ENCODE measurements at places on chromosomes 1 and 21.

- DNase-seq, result no peak
These were observed 1181.9 kb upstream of the PRMT6 start for GRCh38 chr1:105874621-105875020.

DNA sequence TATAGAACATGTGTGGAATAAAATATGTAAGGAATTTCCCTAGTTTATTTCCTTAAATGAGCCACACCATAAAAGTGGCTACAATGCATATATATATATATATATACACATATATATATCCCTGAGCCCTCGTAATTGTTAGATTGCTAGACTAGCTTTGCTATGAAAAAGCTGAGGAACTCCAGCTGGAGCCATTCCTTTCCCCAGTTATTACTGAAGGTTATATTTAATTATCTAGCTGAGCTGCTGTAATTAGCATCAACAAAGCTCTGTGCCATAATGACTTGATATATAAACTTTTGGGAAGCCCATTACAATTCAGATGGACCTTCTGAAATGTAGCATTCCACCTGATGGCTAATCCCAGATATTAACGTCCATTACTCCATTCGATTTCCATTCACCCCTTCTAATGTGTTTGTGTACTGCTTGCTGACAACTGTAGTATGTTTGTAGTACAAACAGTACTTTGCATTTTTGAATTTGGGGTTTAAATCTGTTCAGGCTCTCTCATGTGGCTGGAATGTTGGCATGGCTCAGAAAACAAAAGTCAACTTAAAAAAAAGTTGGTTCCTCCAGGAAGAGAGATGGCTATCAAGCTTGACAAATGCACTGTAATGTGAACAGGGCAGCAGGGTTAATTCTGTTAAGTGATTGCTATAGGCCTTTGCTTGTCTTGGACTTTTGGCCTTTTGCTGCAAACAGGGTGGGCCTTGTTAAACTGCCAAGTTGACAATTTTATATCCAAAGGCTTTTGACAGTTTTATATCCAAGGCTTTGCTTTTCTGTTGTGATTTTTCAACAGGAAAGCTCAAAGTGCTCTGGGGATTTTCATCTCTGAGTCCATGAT, 170.0 kb downstream of the LTN1 start:
- no peak for DNase-seq

- no peak for DNase-seq
These were observed 20.6 kb upstream of the RCAN3 start for GRCh38 chr1:24481843-24482610.

GRCh38 chr1:178092878-178093493, 918 bp upstream of the RASAL2 start:
- peak; percentile 59 for DNase-seq

GRCh38 chr1:181514298-181515290, 31.3 kb downstream of the CACNA1E start:
- DNase-seq, result no peak

DNA sequence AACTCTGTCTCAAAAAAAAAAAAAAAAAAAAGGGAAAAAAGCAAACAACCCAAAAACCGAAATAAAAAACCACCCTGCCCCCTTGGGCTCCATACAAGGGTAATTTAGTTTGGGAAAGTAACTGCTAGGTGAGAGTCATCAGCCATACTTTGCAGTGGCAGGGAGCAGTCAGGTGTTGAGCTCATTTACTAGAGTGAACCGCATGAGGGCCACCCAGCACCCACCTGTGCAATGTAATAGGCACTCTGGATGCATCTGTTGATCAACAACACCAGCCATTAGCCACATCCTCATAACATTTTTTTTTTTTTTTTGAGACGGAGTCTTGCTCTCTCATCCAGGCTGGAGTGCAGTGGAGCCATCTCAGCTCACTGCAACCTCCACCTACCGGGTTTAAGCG, 9.1 kb downstream of the INAVA start:
- no peak for DNase-seq

GRCh38 chr1:205351984-205352713, 4.6 kb downstream of the KLHDC8A start:
- DNase-seq, result no peak

GRCh38 chr1:224718470-224719053, 102.4 kb downstream of the CNIH3 start:
- no peak for DNase-seq

- DNase-seq, result no peak
These were observed 28.4 kb downstream of the ELF3 start for GRCh38 chr1:202038688-202039346.

GRCh38 chr1:186812570-186812969, 16.2 kb upstream of the PLA2G4A start:
- peak; percentile 67 for DNase-seq

- no peak for DNase-seq
These were observed 16.5 kb upstream of the OR2B11 start for GRCh38 chr1:247474367-247474766.

DNA sequence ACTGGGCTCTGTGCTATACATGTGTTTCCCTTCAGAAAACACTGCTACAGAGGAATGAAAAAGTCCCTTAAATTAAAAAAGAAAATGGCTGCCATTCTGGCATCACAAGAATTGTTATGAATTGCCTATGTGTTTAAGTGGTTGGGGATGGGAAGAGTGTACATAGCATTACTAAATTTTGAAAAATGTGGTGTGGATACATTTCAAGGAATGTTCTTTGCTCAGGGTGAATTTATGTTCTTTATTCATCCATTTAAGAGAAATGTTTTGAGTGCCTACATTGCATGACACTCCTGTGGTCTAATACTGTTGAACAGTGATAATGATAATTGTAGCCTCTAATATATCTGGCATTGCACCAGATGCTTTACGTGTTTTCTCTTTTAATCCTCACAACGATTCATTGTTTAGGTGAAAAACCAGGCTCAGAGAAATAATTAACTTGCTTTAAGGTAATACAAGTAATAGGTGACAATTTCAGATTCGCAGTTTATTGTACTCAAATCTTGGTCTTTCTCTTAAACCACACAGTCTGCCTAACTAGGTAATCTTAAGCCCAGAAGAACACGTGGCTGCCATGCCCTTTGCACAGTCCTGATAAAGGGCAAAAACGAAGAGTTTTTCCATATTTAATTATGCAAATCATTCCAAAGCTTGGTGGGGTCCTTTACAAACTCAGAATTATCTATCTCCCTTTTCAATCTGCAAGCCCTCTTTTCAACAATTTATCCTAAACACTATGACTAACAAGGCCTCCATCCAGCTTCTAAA, 31.5 kb downstream of the DPT start:
- no peak for DNase-seq

- no peak for DNase-seq
These were observed 8.1 kb upstream of the TNFRSF4 start for GRCh38 chr1:1221887-1222574.

DNA sequence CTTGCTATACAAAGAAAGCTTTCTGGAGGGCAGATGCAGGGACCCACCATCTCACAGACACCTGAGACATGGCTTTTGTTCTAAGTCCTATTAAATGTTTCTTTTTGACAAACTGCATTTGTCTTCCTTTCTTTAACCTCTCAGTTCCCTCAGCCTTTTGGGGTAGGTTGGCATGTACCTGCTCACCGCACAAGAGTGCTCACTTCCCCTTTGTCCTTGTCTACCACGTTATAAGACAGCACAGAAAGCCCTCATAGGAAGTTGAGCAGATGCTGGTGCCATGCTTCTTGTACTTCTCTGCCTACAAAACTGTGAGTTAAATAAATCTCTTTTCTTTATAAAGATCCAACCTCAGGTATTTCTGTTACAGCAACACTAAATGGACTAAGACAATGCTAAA, 31.9 kb upstream of the RGS21 start:
- DNase-seq, result no peak

DNA sequence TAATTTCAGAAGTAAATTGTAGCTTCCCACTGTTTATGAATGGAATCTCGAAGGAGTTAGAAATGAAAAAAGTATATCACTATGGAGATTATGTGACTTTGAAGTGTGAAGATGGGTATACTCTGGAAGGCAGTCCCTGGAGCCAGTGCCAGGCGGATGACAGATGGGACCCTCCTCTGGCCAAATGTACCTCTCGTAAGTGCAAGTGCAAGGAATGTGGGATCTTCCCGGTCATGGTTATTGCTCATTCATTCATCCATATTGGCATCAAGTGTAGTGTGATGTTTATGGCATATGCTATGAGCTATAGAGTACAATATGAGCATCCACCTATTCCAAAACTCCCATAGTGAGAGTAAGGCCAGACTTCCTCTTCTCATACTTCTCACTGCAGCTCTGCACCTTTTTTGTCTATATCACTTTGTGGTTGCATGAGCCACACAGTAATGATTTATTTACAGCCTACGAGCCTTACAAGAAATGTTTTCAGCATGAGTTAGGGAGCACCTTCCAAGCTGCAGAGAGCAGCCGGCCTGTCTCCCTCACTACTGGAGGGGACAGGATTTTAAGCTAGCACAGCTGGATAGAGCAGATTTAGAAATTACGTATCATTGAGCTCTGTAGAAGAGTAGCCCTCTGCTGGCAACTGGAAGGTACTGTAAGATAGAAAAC, 24.9 kb upstream of the CR1L start:
- DNase-seq, result peak; percentile 60

- no peak for DNase-seq
These were observed 28.7 kb downstream of the LYST start for GRCh38 chr1:235838021-235838420.

- no peak for DNase-seq
These were observed 106.2 kb upstream of the ADAR start for GRCh38 chr1:154714052-154714623.

DNA sequence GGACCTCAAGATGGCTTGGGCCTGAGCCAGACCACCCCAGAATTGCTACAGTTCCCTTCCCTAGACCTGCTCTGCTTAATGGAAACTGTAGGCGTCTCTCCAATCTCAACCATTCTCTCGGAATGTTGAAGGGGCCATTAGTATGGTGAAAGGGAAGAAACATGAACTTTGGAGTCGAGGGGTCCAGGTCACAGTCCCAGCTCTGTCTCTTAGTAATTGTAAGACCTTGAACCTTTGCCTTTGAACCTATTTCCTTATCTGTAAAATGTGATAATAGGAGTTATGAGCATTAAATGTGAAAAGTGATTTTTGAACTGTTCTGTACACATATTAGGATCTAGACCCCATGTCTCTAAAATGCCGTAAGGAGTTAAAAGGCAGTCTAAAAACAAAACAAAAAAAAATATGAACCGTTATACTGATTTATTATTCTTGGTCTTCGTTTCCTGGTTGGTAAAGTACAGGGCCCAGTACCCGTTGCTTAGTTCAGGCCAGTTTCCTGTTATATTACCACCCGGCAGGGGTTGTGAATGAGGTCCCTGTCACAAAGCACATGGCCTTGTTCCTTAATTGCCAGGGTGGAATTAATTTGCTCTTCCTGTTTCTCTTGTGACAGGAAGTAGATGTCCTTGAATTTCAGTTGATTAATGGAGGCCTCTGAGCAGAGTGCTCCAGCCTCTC, 42.3 kb downstream of the TCEANC2 start:
- no peak for DNase-seq

GRCh38 chr1:198480876-198481275, 59.6 kb downstream of the ATP6V1G3 start:
- DNase-seq, result no peak

DNA sequence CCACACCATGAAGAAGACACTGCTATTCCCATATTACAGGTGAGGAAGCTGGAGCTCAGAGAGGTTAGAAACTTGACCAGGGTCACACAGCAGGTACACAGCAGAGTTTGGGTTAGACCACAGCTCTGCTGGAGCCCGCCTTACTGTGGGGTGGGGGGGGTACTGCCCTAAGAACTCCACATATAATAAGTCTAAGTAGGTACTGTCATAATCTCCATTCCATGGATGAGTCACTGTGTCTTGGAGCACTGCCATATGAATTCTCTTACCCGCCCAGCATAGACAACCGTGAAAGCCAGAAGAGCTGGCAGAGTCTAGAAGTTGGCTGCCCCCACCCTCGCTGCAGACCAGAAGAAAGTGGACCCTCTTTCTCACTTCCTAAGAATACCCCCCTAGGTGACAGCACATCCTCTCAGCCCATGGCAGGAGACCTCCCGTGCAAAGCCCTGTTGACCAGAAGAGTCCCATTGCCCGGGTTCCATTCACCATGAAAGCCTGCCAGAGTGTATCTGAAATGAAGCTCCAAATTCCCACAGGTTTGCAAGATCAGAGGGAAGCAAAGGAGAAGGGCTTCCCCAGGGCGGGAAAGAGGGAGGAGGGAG, 5.2 kb upstream of the PLA2G2D start:
- DNase-seq, result peak; percentile 81

DNA sequence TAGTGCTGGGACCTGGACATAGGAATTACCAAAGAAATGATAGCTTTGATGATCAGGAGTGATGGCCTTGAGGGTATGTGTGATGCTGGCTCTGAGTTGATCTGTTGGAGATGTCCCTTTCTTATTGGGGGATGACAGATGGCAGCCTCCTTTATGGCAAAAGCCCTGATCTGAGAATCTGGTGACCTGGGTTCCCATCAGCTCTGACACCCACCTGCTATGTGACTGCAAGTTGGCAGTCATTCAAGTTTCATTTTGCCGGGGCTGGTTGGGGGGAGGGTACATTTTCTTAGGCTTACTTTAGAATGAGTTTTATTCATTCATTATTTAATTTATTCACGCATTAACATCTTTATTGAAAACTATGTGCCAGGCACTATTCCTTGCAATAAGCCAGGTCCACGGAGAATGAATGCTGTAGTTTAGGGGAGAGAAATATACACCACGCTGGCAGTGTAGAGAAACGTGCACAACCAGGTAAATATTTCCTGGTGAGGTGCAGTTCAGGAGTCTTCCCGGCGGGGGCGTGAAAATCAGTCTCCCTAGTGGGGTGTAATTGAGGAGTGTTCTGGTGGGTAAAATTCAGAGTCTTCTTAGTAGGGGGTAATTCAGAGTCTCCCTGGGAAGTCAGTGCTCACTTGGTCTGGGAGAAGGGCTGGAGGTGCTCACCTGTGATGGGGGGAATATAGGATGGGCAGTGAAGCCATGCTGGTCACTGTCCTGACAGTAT, 401.3 kb downstream of the CAMTA1 start:
- no peak for DNase-seq

GRCh38 chr1:200139661-200140250, 112.2 kb downstream of the NR5A2 start:
- DNase-seq, result peak; percentile 68

- no peak for DNase-seq
These were observed 37.8 kb upstream of the POFUT2 start for GRCh38 chr21:45325206-45326168.

DNA sequence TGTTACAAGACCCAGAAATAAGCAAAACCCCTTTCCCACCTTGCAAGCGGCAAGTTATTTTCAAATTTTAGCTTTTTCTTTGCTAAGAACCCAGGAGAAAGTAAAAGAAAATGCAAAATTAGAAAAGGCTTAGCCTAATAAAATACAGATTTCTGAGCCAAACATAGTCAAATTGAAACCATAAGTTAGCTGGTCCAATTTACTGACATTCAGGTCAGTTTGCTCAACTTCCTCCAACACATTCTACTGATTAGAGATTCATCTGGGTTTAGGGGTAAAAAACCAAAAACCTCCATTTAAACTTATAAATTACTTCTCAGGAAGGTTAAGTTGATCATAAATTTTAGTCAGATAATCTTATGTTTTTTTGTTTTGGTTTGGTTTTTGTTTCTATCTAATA, 701.8 kb upstream of the CXADR start:
- DNase-seq, result no peak

GRCh38 chr21:33355996-33356395, 31.2 kb downstream of the IFNAR1 start:
- no peak for DNase-seq

Measured in kidney glomerular epithelial cell (primary cell).